ENCODE measurements at places on chromosomes 7 and 10.

DNA sequence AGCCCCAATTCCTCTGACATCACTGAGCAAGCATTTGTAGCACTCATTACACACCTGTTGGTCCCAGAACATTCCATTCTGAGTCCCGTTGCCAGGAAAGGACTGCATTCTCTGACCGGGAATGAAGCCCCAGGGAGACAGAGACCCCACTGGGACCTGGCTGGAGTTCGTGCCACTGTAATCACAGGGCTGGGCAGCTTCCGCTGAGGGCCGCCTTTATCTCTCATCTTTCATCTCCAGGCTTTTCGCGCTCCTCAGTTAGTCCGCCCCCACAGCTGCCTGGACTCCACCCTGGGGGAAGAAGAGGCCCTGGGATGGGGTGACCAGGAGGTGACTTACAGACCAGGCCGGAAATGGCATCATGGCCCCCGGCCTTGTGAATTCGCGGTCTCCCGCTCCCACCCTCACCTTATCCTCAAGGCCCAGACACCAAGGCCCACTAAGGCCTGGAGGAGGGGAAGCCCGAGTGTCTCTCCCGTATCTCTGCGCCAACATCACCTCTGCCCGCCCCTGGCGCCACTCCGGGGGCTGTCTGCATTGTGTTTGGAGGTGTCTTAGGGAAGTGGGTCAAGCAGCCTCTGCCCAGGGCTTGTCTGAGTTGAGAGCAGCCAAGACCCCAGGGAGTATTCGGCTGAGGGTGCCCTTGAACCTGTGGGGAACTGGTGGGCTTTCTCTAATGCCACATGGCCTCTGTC is 75.4 kb downstream of the PROSER2 start:
- no peak for DNase-seq

- no peak for DNase-seq
These were observed 303.6 kb downstream of the DGKB start for GRCh38 chr7:14598978-14599377.

DNA sequence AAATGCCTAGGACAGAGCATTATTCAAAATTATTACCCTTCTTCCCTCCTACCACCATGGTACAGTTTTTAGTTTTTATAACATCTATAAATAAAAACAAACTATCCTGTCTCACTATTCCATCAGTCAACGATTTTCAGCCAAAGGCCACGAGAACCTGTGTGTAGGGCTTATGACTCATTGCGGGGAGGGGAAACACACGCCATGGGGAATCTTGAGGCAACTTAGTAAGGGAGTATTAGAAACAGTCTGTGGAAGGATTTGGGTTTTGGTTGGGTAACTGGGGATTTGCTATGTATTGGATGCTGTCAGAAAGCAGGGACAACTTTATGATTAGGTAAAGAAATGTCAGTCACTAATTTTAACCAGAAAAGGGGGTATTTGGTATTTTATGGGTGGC is 14.7 kb downstream of the GPR141 start:
- no peak for DNase-seq

GRCh38 chr7:91043924-91044645 is 220.1 kb upstream of the FZD1 start:
- no peak for DNase-seq

GRCh38 chr7:36784991-36785940 is 61.0 kb upstream of the AOAH start:
- DNase-seq, result peak; percentile 32

DNA sequence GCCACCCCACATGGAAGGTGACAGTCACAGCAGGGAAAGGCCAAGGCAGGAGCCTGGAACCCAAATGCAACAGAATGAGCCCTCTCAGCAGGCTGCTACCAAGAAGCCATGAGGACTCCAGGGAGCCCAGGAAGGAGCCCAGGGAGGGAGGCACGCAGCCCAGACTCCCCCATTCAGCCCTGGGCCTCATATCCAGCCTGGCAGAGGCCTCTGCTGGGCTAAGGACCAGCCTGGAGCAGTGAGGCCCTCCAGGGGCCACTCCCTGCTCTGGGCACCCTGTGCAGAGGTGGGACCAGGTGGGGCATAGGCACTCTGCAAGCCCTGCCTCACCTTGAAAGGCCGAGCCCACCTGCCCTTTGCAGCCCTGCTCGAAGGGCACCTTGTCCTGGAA is 25.8 kb upstream of the ZNF488 start:
- no peak for DNase-seq

DNA sequence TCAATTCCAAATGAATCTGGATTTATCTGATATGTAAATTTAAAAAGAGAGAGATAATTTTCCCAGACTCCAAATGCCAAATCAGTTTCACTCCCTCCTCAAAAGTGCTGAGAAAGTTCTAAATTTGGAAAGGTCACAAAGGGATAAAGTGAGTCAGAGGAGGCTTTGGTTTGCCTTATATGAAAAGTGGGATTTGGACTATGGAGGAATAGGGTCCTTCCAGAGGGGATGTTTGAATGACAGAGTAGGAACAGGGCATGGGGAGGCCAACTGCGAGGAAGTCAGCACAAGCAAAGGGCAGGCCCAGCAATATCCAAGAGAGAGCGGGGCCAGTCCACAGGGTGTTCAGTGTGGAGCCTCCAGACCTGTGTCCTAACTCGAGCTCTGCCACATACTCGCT is 9.8 kb upstream of the FAS start:
- DNase-seq, result no peak

GRCh38 chr7:106052681-106053080 is 59.4 kb downstream of the SYPL1 start:
- no peak for DNase-seq

GRCh38 chr10:34178196-34178595 is 636.9 kb downstream of the PARD3 start:
- DNase-seq, result no peak

GRCh38 chr10:80170641-80171040 is 34.7 kb downstream of the ANXA11 start:
- no peak for DNase-seq

DNA sequence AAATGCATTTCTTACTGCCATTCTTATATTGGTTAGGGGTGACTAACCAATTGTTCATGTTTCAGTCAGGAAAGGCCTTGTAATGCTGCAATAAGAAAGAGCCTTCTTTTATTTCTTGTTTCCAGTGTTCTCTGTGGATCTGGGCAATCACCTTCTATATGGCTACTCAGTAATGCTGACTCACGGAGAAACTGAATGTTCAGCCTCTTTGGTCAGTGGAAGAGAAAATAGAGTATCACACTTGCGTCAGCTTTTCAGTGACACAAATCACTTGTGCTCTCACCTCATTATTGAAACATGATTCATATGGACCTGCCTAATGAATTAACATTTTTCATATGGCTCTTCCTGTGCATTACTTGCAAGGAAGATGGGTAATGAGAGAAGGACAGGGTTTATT is 243.9 kb upstream of the POT1 start:
- no peak for DNase-seq

DNA sequence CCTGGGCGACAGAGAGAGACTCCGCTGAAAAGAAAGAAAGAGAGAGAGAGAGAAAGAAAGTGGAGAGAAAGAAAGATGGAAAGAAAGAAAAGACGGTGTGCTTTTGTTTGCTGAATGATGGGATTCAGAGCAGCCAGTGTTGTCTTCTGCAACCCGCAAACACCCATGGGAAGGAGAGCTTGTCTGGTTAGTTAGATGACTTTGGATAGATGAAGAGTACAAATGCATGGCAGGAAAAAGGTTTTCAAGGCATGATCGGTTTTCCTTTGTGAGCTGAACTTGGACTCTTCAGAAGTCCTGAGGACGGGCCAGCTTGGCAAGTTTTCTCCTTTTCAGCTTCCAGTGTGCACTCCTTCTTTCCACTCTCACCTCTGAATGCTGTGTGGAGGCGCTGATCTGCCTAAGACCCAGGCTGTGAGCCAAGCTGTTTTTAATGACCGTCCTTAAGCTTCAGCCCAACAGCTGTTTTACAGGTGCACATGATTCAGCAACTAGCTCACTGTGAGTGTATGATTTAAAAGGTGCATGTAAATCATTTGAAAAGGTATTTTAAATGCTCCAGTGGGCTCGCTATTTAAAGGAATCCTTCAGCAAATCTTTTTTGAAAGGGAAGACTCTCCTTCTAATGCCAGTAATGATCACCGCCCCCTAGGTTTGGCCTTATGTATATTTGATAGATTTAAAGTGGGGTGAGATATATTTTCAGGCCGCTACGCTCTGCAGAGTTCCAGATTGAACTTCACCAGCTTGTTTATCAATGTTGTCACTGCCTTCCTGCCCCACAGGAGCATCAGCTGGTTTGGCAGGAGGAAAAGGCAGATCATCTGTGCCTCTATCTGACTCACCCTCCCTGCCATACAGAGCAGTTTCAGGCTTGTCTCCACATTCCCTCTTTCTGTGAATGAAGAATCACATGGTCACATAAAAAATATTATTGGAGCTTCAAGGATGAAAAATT is 115.0 kb downstream of the PLXDC2 start:
- no peak for DNase-seq

- no peak for DNase-seq
These were observed 64.8 kb downstream of the ARMC3 start for GRCh38 chr10:22992621-22993020.

- DNase-seq, result no peak
These were observed 80.8 kb downstream of the PHYHIPL start for GRCh38 chr10:59257224-59257623.

DNA sequence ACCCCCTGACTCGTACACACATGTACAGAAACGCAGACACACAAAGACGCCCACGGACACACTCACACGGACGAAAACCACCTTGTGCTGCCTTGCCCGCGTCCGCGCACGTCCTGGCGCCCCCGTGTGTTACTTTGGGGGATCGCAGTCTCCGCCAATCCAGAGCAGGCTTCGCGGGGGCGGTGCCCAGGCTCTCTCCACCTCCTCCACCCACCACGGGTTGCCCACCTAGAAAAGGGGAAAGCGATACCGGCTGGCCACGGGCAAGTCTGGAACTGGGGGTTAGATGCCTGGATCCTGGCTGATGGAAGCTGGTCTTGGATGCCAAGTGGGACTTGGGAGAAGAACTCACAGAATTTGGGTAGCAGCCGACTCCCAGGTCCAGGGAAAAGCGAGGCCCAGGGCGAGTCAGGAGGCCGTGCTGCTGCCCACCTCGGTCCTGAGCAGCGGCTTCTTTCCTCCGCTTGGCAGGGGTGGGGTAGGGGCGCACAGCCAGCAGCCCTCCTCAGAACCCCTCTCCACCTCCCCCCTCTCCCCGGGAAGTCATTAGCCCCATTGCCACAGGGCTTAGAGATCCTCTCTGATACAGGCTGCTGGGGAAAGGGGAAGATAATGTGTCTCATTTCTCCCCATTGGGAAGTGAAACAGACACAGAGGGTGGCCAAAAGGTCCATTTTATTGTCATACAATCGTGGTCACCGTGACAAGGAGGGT is 4.6 kb upstream of the VGF start:
- peak; percentile 71 for DNase-seq

- DNase-seq, result no peak
These were observed 102.5 kb downstream of the SND1 start for GRCh38 chr7:127754457-127754856.

- DNase-seq, result no peak
These were observed 147.2 kb downstream of the AKR1D1 start for GRCh38 chr7:138223402-138223879.

DNA sequence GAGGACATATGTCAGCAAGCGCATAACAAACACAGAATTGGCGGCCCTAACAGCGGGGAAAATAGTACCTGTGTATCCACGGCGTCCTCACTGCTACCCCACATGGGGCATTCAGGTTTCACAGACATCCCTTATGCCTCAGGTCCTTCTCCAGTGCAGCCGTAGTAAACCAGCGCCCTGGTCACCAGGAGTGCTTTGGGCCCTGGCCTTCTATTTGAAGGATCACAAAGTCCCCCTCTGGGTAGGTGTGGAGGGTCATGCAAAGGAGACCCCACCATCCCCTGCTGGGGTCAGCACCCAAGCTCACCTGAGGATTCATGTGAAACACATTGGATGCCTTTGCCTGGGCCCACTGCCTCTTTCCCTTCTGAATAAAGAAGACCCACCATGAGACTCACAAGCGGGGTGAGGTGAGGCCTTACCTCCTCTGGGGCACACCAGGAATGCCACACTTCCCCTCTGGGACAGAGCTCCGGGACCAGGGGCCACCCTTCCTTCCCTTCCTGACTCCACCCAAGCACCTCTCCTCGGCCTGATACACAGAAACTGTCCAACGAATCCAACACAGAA is 18.8 kb downstream of the CLRN3 start:
- no peak for DNase-seq

DNA sequence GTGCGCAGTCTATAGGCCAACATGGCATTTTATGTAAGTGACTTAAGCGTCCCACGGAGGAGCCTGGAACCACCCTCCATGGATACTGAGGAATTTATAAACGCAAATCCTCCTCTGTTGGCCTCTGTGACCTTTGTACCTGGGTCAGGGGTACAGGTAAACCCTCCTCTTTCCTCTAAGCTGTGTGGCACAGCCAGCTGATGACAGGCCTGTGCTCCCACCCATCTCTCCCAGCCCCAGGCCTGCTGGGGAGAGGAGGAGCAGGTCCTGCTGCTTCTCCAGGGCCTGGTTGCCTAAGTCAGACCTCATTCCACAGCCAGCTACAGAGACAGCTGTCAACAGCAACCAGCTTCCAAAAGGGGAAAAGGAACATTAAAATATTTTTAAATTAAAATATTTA is 5.0 kb downstream of the AVPI1 start:
- DNase-seq, result no peak

DNA sequence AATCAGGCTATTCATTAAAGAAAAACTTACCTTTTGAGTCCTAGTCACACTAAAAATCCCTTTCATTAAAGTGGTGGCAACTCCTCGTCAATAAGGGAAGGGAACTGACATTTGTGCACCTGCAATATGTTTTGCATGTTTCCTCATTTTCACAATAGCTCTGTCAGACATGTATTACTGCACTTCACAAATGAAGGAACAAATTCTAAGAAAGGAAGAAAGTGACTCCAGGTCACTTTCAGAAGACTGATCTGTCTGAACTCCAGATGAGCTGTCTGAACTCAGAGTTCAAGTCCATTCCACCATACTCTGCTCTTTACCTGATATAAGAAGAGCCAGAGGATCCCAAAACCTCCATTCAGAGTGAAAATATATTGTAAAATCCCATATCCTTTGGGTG is 50.3 kb upstream of the GSAP start:
- no peak for DNase-seq

DNA sequence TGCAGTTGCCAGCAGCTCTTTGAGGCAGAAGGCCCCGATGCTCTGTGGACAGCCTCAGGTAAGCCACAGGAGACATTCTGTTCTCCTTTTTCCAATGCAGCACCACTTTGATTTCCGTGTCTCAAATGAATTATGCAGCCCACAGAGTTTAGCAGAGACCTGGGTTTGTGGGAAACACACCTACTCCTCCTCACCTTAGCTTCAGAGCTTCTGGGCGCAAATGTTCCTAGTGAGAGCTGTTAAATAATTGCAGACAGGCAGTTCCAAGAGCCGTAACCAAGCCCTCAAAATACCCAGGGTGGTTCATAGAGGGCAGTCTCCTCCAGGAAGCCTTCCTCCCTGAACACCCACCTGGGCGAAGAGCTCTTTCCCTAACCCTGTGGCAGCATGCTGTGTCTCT is 69.2 kb upstream of the AGK start:
- DNase-seq, result no peak
